Mammary epithelial cell (primary cell): ENCODE measurements at places on chromosomes 6 and 20. TPM values are rescaled to one million over a fixed set of nuclear protein-coding genes. Genes with fewer than 3 reads are reported as not detected.

Gene CST4
- total RNA-seq = not detected

Gene APOM
- 0.50 TPM for total RNA-seq

Gene SCUBE3
- total RNA-seq = 0.19 TPM in 1 of 2 replicates, not detected in the other

Gene ZBTB2
- 5.0 TPM for total RNA-seq

Gene BPIFB1
- total RNA-seq = not detected

Gene LGSN
- total RNA-seq = not detected

Gene HEY2
- 0.16 TPM in 1 of 2 replicates, not detected in the other for total RNA-seq

Gene ZC2HC1B
- not detected for total RNA-seq

Gene TMEM63B
- 182 TPM for total RNA-seq
